ENCODE measurements at places on chromosomes 7 and 10.

DNA sequence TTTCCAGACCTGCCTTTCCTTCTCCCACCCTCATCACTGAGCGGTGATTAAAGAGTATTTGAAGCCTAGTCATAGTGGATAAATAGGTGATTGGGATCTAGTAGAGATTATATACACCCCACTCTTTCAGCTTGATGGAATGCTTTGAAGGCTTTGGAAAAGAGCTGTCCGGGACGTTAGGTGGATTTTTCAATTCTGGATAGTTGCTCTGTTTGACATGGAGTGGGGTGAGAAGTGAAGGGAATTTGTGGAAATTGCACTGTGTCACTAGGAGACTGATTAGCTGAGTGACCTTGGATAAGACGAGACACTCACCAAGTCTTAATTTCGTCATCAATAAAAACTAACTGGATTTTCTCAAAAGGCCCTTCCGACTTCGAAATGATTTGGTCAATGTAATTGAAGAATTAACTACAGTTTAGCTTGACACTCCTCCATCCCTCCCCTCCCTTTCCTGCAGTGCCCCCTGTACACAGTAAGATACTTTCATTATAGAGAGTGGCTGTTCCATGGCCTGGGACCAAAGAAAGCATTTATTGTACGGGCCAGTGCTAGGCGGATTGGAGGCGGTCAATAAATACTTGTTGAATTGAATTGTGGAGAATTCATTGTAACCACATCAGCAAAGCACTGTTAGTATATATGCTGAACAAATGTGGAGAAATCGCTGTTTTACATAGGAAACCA lies 962 bp downstream of the ZKSCAN1 start:
- no peak for DNase-seq

- no peak for DNase-seq
Observed at GRCh38 chr7:30850426-30850825, 61.2 kb upstream of the AQP1 start.

DNA sequence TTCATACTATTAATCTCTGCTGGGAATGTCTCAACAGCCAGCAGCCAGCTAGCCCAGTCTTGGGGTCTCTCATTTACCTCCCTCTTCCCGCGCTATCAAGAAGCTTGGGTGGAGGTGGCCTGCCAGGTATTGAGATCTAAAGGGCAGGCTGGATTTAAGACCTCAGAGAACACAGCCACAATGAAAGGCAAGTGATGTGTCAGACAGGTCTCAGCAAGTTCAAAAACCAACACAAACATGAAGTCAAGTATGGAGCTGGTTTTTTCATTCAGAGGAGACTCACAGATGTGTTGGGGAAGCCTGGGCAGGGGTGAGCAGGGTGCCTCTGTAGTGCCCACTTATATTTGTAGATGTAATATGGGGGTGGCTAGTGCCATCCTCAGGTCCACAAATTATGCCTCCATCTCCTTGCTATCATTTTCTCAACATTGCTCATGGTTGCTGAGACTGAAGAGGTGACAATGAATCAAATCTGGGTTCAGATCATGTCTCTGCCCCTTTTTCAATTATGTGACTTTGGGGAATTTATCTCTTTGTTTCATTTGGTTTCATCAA lies 27.7 kb upstream of the CROT start:
- DNase-seq = no peak

- no peak for DNase-seq
Observed at GRCh38 chr10:71666639-71667386, 52.8 kb downstream of the C10orf105 start.

GRCh38 chr7:51267169-51267568 lies 49.4 kb downstream of the COBL start:
- no peak for DNase-seq

DNA sequence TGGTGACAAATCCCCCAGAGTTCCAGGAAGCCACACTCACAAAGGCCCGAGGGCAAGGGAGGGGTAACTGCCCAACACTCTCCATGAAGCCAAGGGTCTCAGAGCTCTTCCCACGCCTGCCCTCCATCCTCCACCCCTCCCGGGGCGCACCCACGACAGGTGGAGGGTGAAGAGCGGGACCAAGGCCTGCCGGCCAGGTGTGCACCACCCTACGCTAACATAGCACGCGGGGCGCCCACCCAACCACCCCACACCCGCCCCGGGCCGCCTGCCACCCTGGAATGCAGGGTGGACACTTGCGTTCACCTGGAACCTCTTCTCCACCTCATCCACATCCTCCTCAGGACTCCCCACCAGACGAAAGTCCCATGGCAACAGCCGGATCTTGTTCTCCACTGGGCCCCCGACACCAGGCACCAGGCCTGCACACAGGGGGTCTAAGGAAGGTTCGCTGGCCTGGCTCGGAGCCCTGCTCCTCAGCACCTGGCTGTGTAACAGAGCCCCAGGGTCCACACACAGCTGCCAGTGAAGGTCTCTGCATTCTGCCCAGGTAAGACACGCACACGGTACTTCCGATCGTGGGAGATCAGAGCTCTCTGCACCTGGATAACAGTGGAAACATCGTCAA lies 32.7 kb downstream of the MAD1L1 start:
- DNase-seq = no peak

DNA sequence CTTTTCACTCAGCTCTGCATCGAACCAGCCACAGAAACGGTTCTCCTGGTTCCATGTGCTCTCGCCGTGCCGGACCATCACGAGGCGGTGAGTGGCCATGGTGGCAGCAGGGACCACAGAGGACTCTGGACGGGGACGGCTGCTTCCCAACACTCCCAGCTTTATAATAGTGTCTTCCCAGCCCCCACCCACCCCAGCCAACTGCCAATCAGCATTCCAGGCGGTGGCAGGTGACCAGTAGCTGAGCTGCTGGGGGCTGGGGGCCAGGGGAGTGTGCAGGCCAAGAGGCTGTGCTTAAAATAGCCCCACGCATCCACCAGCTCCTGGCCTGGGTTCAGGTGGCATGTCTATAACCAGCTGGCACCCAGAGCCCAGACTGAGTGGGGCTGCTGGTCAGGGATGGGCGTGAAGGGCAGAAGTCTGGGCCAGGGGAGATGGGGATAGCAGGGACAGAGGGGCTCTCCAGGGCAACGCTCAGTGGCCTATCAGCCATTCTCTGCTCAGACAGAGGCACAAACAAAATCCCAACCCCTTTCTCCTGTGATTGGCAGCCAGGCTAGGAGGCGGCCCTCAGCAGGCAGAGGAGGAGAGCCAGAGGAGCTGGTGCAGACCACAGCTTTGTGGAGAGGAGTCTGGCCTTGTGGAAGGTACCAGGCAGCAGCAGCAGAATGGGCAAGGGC lies at the start of gene PGAM2:
Gene PGAM2, minus strand, starts transcription at position 137 of the 680 bp plus-strand sequence. Its CDS starts 38 bp downstream, at position 99.
- DNase-seq = no peak

DNA sequence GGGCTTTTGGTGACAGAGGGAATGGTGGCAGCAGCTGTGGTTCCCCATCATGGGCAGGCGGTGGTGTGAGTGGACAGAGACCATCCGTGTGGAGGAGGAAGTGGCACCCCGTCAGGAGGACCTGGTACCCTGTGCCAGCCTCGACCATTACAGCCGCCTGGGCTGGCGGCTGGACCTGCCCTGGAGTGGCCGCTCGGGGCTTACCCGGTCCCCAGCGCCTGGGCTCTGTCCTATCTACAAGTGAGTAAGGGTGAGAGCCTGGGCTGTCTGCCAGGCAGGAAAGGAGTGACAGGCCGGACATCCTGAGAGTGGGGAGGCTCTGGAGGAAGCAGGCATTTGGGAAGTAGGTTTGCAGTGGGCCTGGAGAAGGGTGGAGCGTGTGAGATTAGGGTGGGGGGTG lies 2.9 kb upstream of the ZNF467 start:
- DNase-seq = no peak

All from smooth muscle cell of the brain vasculature (primary cell).